Thoracic aorta endothelial cell (primary cell): ENCODE measurements at places on chromosomes 2 and 18. TPM values are rescaled to one million over a fixed set of nuclear protein-coding genes. Genes with fewer than 3 reads are reported as not detected.

The GPR45 gene
- not detected in 2 replicates for total RNA-seq

The CPLX4 gene
- not detected in 2 replicates for total RNA-seq

The SPDYA gene
- 1.5 and 2.7 TPM in 2 replicates for total RNA-seq

The CNDP1 gene
- total RNA-seq: not detected in 2 replicates

The CTAGE1 gene
- not detected in 2 replicates for total RNA-seq

The LIMS4 gene
- 11.6 and 19.2 TPM in 2 replicates for total RNA-seq

The SIX2 gene
- total RNA-seq: 0.13 and 0.14 TPM in 2 replicates

The AQP12B gene
- not detected in 2 replicates for total RNA-seq

The ANKRD23 gene
- total RNA-seq: 1.5 and 1.7 TPM in 2 replicates

The PLGLB1 gene
- total RNA-seq: 1.7 TPM in 1 of 2 replicates, not detected in the other

The PLEK gene
- 0.13 and 0.22 TPM in 2 replicates for total RNA-seq

The ASB18 gene
- not detected in 2 replicates for total RNA-seq

The ZC3H15 gene
- 118 and 122 TPM in 2 replicates for total RNA-seq

The ITPRIPL1 gene
- 1.6 and 3.7 TPM in 2 replicates for total RNA-seq

The ABI2 gene
- total RNA-seq: 41.8 and 53.8 TPM in 2 replicates

The ZFP36L2 gene
- 11.8 and 16.4 TPM in 2 replicates for total RNA-seq

The C2orf74 gene
- 8.5 and 11.7 TPM in 2 replicates for total RNA-seq

The FOXD4L1 gene
- 0.13 TPM in 1 of 2 replicates, not detected in the other for total RNA-seq

The HOXD12 gene
- not detected in 2 replicates for total RNA-seq

The TGFA gene
- 0.22 and 0.66 TPM in 2 replicates for total RNA-seq

The SDC1 gene
- total RNA-seq: 1.6 and 2.4 TPM in 2 replicates

The HDHD2 gene
- total RNA-seq: 12.9 and 16.9 TPM in 2 replicates

The ALLC gene
- total RNA-seq: not detected in 2 replicates

The TMEM17 gene
- 1.3 and 1.7 TPM in 2 replicates for total RNA-seq

The INHBB gene
- total RNA-seq: 0.79 and 3.9 TPM in 2 replicates

The RIT2 gene
- not detected in 2 replicates for total RNA-seq

The RNF125 gene
- total RNA-seq: 1.5 and 1.6 TPM in 2 replicates

The CDK5R2 gene
- total RNA-seq: not detected in 2 replicates

The HRH4 gene
- total RNA-seq: under 0.01 TPM in 1 of 2 replicates, not detected in the other

The BCL2 gene
- total RNA-seq: 2.5 and 2.6 TPM in 2 replicates

The CTDP1 gene
- 27.7 and 29.1 TPM in 2 replicates for total RNA-seq

The AAK1 gene
- 148 and 174 TPM in 2 replicates for total RNA-seq

The POTEJ gene
- not detected in 2 replicates for total RNA-seq

The CAVIN2 gene
- total RNA-seq: 163 and 168 TPM in 2 replicates

The ATOH8 gene
- total RNA-seq: 5.4 and 9.8 TPM in 2 replicates

The MC2R gene
- not detected in 2 replicates for total RNA-seq

The OR6B2 gene
- not detected in 2 replicates for total RNA-seq

The PARD3B gene
- 18.4 and 19.0 TPM in 2 replicates for total RNA-seq

The FKBP1B gene
- total RNA-seq: 11.2 and 13.4 TPM in 2 replicates

The ARHGEF4 gene
- under 0.01 TPM in 1 of 2 replicates, not detected in the other for total RNA-seq

The CRIM1 gene
- total RNA-seq: 832 and 862 TPM in 2 replicates

The EFEMP1 gene
- 2,071 and 2,356 TPM in 2 replicates for total RNA-seq

The IL36RN gene
- not detected in 2 replicates for total RNA-seq

The KHK gene
- 2.4 and 3.4 TPM in 2 replicates for total RNA-seq

The FN1 gene
- 1,060 and 2,196 TPM in 2 replicates for total RNA-seq

The MDH1B gene
- 0.27 and 0.65 TPM in 2 replicates for total RNA-seq

The GPAT2 gene
- total RNA-seq: 6.5 and 7.4 TPM in 2 replicates

The LINC00305 gene
- not detected in 2 replicates for total RNA-seq

The LRRFIP1 gene
- 209 and 245 TPM in 2 replicates for total RNA-seq

The CCDC148 gene
- total RNA-seq: 0.14 and 0.27 TPM in 2 replicates

The PTPN18 gene
- total RNA-seq: 23.3 and 48.5 TPM in 2 replicates

The CFC1 gene
- not detected in 2 replicates for total RNA-seq

The IL36G gene
- not detected in 2 replicates for total RNA-seq
